Activated CD8-positive, alpha-beta memory T cell treated with anti-CD3 and anti-CD28 coated beads for 24 hours (primary cell): ENCODE measurements at places on chromosomes 1 and 21.

- DNase-seq, result no peak
Measured at GRCh38 chr1:8002329-8002910, 23.7 kb downstream of the ERRFI1 start.

GRCh38 chr1:208756339-208756981 lies 512.3 kb upstream of the PLXNA2 start:
- DNase-seq, result no peak

- no peak for DNase-seq
Measured at GRCh38 chr1:107474877-107475612, 334.2 kb downstream of the NTNG1 start.

DNA sequence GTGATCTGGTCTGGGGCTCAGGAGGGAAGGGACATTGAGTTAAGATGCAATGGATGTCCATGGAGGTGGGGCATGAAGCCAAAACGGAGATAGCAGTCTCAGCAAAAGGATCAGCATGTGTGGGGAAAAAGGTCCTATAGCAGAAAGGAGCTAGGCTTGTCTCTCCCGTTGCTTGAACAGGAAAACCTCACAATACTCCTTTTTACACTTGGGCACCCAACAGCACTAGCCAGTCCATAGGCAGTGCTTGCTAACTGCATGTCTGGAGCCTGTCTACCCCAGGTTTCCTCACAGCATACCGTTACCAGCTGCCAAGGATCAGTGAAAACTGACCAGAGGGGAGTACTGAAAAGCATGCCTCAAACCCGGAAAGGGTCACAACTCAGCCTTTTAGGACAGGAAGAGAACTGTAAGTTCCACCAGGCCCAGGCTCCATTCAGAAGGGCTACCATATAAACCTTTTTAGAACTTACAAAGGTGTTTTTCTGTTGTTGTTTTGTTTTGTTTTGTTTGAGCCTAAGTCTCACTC lies 78.6 kb downstream of the JAK1 start:
- DNase-seq, result no peak

DNA sequence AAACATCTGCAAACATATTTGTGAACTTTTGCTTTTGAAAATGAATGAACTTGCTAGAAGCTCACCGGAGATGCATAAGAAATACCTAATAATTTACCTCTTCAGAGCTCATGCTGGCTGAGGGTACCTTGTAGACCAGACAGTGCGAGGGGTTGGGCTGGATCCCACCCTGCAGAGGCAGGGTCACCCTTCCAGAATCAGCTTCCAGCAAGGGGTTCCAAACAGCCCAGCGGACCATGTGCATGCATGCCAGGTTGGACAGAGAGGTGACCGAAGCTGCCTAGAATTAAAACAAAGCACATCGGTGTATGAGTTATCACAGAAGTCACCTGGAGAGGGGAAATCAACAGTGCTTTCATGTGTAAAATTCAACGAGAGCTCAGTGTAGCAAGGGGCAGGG lies 59.2 kb downstream of the NPHP4 start:
- DNase-seq, result no peak

GRCh38 chr1:78184460-78185072 lies 138.8 kb downstream of the GIPC2 start:
- no peak for DNase-seq

- DNase-seq, result no peak
Measured at GRCh38 chr1:51516649-51517158, 2.4 kb downstream of the EPS15 start.

DNA sequence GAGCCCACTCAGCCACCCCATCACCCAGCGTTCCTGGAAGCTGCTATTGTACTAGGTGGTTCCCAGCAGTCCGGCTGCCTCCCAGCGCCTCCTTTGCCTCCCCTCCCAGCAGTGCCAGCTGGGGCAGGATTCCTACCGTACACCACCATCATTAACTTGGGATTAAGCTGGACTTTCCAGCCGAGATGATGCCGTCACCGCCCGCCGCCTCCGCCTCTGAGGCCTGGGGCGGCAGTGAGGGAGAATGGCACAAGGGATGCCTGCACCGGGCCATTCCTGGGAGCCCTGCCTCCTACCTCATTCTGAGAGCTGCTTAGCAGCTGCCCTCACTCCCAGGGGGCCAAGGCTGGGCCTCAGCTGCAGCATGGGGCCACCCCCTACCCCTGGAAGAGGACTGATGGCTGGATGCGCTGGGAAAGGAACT lies 13.2 kb downstream of the CNTN2 start:
- no peak for DNase-seq

DNA sequence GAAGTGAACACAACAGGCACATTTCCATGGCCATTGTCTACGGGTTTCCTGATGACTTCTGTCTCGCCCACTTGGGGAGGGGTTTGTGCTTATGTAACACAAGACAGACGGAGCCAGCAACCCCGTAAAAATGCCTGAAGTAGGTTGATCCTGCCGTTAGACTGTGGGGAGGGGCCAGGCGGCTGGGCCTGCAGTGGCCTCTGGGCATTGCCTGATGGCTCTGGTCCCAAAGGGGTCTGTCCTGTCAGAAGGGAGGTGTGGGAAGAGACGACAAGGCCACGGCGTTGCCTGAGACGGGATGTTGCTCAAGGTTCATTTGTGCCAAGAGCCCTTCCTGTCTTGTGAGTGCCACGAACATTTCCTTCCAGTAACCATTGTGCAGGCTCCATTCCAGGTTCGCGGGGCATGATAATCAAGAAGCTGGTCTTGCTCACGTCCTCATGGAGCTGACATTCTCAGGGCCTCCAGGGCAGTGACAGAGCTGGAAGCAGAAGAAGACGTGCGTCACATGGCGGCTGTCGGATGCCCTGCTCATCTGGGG lies 44.7 kb downstream of the ABCG1 start:
- no peak for DNase-seq

GRCh38 chr1:31791131-31791858 lies 24.5 kb downstream of the SPOCD1 start:
- no peak for DNase-seq

- DNase-seq, result no peak
Measured at GRCh38 chr21:22056904-22057303, 1058.7 kb downstream of the NCAM2 start.

DNA sequence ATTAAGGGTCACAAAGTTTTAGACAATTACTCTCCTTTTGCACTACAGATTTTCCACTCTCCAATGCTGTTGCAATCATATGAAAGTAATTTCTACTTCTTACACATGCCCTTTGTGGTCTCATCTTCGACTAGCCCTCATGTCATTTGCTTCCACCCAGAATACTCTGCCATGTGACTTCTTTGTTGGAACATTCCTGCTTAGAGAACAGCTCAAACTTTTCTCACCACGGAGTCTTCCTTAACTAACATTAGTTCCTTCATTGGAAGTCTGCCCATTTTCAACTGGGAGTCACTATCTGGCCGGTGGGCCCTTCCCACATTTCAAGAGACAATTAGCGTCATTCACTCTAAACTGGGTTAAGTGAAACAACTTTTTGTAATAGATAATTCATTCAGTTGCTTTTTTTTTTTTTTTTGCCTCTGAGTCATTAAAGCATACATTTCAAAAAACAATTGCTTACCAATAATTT lies 142.6 kb upstream of the PALMD start:
- DNase-seq, result no peak

- DNase-seq, result no peak
Measured at GRCh38 chr1:23719162-23719820, 24.0 kb upstream of the ELOA start.

DNA sequence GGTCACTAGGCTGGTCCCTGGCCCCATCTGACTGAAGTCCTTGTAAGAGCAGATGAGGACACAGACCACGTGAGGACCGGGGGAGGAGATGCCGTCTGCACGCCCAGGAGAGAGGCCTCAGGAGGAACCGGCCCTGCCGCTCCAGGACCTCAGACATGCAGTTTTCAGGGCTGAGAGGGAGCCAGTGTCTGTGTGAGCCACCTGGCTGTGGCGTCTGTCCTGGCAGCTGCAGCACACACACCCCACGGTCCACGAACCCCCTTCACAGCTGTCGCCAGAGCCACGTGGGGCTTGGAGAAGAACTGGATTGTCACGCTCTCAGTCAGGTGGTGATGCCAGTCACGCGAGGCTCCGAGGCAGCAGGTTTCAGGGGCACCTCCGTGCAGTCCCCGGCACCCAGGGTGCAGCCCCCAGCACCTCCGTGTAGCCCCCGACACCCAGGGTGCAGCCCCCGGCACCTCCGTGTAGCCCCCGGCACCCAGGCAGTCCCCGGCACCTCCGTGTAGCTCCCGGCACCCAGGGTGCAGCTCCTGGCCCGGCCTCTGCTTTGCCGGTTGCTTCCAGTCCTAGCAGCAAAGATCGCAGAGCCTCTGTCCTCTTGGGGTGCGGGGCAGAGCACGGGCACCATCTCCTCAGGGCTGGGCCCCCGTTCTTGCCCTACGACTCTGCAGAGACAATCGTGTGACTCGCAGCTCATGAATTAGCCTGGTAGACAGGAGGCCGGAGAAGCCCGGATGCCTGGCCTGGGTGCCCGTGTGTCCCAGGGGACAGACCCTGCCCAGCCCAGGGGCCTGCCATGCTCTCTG lies 19.0 kb upstream of the SUMO3 start:
- DNase-seq, result no peak

DNA sequence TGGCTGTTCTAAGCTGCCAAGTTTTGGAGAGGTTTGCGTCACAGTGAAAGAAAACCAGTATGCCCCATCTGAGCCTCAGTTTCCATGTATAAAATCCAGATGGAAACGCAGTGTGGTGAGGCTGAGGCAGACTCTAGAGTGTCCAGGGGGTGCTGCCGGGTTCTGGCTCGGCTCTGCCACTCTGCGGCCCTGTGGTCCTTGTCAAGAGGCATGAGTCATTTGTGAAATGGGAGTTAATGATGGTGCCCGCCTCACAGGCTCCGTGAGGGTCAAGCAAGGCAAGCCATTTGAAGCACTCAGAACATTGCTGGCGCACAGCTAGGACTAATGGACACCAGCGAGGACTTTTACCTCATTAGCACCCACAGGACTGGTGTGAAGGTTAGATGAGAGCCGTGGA lies 214.3 kb downstream of the PTPRU start:
- no peak for DNase-seq

GRCh38 chr1:206809504-206810084 lies 37.3 kb upstream of the IL10 start:
- DNase-seq, result no peak

DNA sequence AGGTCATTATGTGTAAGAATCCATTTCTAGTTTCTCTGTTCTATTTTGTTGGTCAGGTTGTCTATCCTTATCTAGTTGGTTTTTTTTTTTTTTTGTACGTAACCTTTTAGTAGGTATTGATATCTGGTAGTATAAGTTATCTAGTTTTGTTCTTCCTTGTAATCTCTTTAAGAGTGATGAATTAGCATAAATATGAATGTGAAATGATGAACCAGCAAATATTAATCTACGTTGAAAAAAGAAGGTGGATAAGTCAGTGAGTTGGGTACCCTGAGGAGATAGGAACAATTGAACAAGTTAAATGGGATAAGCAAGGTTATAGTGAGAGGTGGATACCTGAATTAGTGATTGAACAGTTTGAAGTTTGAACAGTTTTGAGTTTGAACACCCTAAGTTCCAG lies 33.9 kb downstream of the TTC3 start:
- no peak for DNase-seq

GRCh38 chr1:248812736-248813425 lies 12.8 kb downstream of the SH3BP5L start:
- DNase-seq, result no peak

GRCh38 chr1:61082311-61083012 lies at the start of gene NFIA:
Gene NFIA, plus strand, starts transcription at chr1:61082561.
- peak; percentile 65 for DNase-seq

- peak; percentile 81 for DNase-seq
Measured at GRCh38 chr1:25566730-25567341, 23.4 kb downstream of the LDLRAP1 start.

- no peak for DNase-seq
Measured at GRCh38 chr1:246793356-246793896, 69.2 kb downstream of the SCCPDH start.

DNA sequence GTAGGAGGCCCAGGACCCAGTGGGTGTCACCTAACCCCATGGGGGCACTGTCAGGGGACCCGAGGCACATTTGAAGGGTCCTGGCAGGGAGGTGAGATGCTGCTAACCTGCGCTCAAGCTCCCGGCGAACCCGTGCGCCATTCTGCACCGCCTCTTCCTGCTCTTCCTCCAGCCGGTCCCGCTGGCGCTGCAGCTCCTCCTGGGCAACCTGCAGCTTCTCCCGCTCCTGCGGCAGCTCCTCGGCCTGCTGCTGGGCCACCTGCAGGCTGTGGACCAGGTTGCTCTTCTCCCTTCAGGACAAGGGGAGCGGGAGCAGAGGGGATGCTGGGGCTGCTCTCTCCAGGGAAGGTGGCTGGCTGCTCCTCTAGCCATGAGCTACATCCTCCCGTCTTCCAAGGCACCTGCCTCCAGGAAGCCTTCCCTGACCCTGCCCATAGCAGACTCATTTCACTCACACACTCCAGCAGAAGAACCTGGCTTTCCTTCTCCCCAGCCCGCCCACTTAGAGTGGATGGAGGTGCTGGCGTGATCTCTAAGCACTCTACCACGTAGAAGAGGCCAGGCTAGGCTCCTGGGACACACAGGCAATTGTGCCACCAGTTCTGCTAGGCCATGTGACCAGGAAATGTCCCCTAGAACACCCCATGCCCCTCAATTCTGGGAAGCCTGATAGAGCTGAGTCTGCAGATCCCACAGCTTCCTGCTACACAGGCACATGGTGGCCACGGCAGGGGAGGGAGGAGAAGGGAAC lies 15.2 kb upstream of the NBPF1 start:
- peak; percentile 69 for DNase-seq

- no peak for DNase-seq
Measured at GRCh38 chr1:71088645-71089287, 7.9 kb upstream of the ZRANB2 start.

DNA sequence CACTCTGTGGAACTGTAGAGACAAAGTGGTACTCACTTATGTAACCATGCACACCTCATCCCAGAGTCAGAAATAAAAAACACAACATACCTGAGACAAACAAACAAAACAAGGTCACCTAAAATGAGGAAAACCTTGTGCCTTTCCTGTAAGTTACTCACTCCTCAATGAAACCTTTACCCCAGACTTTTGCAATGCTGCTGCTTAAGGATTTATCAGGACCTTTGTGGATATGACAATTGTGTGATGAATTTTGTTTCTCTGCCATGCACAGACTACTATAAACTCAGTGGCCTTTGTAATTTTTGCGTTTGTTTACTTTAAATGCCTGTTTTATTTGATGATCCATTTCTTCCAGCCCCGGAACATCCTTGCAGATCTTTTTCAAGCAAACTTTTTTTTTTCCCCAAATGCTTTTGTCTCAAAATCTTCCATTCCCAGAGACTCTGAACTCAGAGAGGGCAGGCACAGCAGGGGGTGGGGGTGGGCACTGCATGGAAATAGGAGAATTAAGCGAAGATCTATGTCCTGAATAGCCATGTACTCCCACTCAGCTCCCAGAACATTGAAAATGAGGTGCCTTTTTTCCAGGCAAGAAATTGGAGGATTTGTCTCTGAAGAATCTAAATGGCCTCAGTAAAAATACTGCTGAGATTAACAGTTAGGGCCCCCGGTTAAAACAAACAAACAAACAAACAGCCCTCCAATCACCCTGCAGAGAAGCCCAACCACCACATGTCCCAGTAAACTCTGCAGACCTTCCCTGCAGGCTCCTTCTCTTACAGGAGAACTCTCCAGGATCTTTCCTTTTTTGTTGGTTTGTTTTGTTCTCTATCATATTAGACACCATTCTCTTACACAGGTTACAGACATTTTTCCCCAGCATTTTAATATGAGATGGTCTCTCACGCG lies 22.6 kb upstream of the SIM2 start:
- DNase-seq, result no peak
